ENCODE measurements at places on chromosomes 12 and 14. TPM values are rescaled to one million over a fixed set of nuclear protein-coding genes. Genes with fewer than 3 reads are reported as not detected.
A peak's percentile ranks its signal among the peaks of the same experiment; 100 is the strongest.

DNA sequence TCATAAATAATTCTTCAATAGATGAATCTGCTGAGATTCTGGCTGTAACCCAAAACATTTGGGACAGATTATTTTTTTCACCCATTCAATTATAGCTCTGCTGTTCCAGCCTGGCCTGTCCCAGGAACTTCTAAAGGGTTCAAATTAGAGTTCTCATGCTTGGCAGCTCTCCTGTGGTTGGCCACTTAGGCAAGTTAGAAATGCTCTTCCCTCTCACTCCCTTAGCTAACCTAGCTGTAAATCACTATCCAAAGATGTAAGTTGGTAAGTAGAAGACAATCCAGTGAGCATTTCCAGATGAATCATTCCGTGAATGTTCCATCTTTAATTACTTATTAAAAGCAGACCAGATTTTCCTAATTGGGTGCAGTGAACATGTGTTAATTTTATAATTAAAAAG lies 760.4 kb upstream of the TBX3 start:
- peaks cover 50% of the 10 kb centered on the region for H3K27me3 ChIP-seq
- no peak overlapping the region for H3K27ac ChIP-seq
- DNase-seq, result no peak
- no peaks in the 10 kb centered on the region for H3K4me1 ChIP-seq
- no peak overlapping the region for H3K4me3 ChIP-seq

TMEM179 gene
- 9.2 TPM for total RNA-seq

TSPAN19 gene
- not detected for total RNA-seq

DNA sequence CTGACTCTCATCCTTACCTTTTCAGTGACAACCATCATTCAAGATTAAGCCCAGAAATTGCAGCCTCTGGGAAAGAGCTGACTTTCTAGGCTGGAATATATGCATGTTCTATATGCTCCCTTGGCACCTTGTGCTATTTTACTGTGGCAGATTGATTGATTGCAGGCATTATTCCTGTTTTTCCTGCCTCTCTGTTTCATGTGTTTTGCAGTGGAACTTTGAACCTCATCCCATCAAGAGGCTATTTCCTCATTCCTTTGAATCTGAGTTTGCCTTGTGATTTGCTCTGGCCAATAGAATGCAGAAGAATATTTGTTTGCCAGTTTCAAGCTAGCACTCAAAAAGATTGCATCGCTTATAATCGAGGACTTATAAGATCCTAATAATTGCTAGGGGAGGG lies 174.8 kb upstream of the DCN start:
- no peak overlapping the region for H3K4me3 ChIP-seq
- no peak for DNase-seq
- no peaks in the 10 kb centered on the region for H3K27me3 ChIP-seq
- H3K27ac ChIP-seq, result peak overlapping the region; percentile 11

DNA sequence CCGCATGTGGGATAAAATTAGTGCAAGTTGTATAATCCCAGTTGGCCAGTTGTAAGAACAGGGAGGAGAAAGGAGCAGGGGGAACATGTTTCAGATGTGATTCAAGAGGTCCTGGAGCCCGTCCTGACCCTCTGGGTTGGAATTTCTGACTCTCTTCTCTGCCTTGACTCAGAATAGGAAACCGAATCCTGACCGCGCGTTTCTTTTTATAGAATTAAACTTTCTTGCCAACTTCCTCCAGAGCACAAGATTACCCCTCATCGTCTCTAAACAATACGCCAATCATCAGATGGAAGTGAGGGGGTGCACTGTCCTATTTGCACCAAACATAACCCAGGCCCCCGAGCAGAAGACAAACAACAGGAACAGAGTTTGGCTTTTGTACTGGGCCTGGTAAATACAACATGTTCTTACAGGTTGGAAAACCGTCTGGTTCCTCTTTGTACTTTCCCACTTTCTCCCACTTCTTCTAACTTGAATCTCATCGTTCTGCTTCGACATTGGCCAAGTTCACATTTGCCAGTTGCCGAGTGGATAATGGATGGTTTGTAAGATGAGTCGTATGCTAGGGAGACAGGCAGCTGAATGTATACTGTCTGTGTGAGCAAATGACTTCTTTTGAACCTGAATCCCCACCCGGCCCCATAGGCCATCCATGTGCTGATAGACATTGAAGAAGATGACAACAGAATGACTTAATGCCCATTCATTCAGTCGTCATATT lies 42.6 kb upstream of the MED13L start:
- peaks cover 24% of the 10 kb centered on the region for H3K4me1 ChIP-seq
- DNase-seq, result no peak
- H3K36me3 ChIP-seq, result no peaks in the 10 kb centered on the region
- H3K27me3 ChIP-seq, result peaks cover 15% of the 10 kb centered on the region

All from progenitor cell of endocrine pancreas (in vitro differentiated cells).